A549 treated with DMSO at 1 μM for 4 hours (cell line): ENCODE measurements at places on chromosomes 1 and 21. TPM values are rescaled to one million over a fixed set of nuclear protein-coding genes. Genes with fewer than 3 reads are reported as not detected.

Gene TFAP2E
- total RNA-seq, result 0.35 to 0.77 TPM (median 0.47 TPM) in 5 replicates

Gene FNBP1L
- total RNA-seq, result 12.9 to 21.5 TPM (median 17.9 TPM) in 5 replicates

Gene HEATR1
- 23.7 to 35.1 TPM (median 30.6 TPM) in 5 replicates for total RNA-seq

Gene KNCN
- not detected in 5 replicates for total RNA-seq

Gene TSSK3
- total RNA-seq, result 0.09 to 0.37 TPM in 2 of 5 replicates, not detected in the others

Gene VANGL2
- total RNA-seq, result 0.84 to 1.3 TPM (median 1.2 TPM) in 5 replicates

Gene CFHR3
- 0.14 to 0.30 TPM (median 0.22 TPM) in 3 of 5 replicates, not detected in the others for total RNA-seq

Gene DDAH1
- total RNA-seq, result 6.6 to 9.7 TPM (median 7.6 TPM) in 5 replicates

Gene LCE3E
- total RNA-seq, result not detected in 5 replicates

Gene MSH4
- 0.02 to 0.07 TPM (median 0.03 TPM) in 3 of 5 replicates, not detected in the others for total RNA-seq

Gene KRTAP21-2
- total RNA-seq, result not detected in 5 replicates

Gene HJV
- total RNA-seq, result not detected in 5 replicates

Gene EPS15
- 10.2 to 14.7 TPM (median 12.0 TPM) in 5 replicates for total RNA-seq

Gene OBSCN
- 3.9 to 6.4 TPM (median 5.8 TPM) in 5 replicates for total RNA-seq

Gene PDC
- total RNA-seq, result not detected in 5 replicates

Gene NR1I3
- 0.21 TPM in 1 of 5 replicates, not detected in the others for total RNA-seq

Gene GJB5
- total RNA-seq, result 0.12 TPM in 2 of 5 replicates, not detected in the others

Gene FAM229A
- total RNA-seq, result 1.8 to 5.2 TPM (median 4.0 TPM) in 5 replicates

Gene CNR2
- total RNA-seq, result not detected in 5 replicates

Gene C1orf115
- total RNA-seq, result 4.4 to 5.6 TPM (median 5.5 TPM) in 5 replicates

Gene INPP5B
- 4.7 to 5.4 TPM (median 5.1 TPM) in 5 replicates for total RNA-seq

Gene PTPN7
- total RNA-seq, result 0.05 to 0.11 TPM in 2 of 5 replicates, not detected in the others

Gene SYPL2
- total RNA-seq, result 0.10 to 0.19 TPM (median 0.15 TPM) in 5 replicates

Gene MYOG
- total RNA-seq, result not detected in 5 replicates

Gene RGS7
- 0.03 to 0.10 TPM (median 0.06 TPM) in 3 of 5 replicates, not detected in the others for total RNA-seq

Gene ADGRL2
- 10.7 to 15.3 TPM (median 14.1 TPM) in 5 replicates for total RNA-seq

Gene CDKN2C
- total RNA-seq, result 11.7 to 15.0 TPM (median 12.0 TPM) in 5 replicates

Gene SIK1
- total RNA-seq, result 9.8 to 19.2 TPM (median 16.6 TPM) in 5 replicates

Gene GBP4
- 0.02 to 0.05 TPM (median 0.02 TPM) in 3 of 5 replicates, not detected in the others for total RNA-seq

Gene GLMP
- 35.7 to 51.2 TPM (median 47.4 TPM) in 5 replicates for total RNA-seq

Gene LENEP
- not detected in 5 replicates for total RNA-seq
